Left kidney (tissue), 8 donors: ENCODE measurements at places on chromosomes 4 and X. TPM values are rescaled to one million over a fixed set of nuclear protein-coding genes. Genes with fewer than 3 reads are reported as not detected.

- DNase-seq, result no peak
Observed at GRCh38 chr4:38949411-38950051, 81.9 kb downstream of the FAM114A1 start.

DNA sequence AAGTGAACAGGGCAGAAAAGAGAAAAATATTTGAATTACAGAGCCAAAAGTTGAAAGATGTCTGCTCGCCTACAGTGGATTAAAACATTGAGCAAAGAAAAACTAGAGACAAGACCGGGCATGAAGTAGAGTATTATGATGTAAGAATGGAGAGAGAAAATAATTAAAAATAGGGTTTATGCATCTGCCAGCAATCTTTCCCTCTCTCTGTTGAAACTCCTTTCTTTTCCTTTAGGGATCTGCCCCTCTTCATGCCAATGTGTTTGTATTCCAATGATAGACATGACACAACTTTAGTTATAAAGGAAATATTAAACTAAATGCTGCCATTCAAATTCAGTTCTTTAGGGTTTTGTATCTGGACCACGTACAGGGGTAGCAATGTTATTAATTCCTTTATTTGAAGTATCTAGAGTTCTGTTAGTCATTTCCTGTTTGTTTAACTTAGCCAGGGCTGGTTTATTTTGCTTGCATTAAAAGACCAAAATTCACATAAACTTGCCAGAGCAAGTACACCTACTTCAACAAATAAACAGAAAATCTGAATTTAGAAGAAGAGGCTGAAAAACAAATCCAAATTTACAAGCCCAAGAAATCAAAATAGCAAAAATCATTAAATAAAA lies 202.6 kb downstream of the SPOCK3 start:
- DNase-seq, result no peak

GRCh38 chr4:29009908-29010307 lies 1710.3 kb upstream of the PCDH7 start:
- DNase-seq, result no peak

DNA sequence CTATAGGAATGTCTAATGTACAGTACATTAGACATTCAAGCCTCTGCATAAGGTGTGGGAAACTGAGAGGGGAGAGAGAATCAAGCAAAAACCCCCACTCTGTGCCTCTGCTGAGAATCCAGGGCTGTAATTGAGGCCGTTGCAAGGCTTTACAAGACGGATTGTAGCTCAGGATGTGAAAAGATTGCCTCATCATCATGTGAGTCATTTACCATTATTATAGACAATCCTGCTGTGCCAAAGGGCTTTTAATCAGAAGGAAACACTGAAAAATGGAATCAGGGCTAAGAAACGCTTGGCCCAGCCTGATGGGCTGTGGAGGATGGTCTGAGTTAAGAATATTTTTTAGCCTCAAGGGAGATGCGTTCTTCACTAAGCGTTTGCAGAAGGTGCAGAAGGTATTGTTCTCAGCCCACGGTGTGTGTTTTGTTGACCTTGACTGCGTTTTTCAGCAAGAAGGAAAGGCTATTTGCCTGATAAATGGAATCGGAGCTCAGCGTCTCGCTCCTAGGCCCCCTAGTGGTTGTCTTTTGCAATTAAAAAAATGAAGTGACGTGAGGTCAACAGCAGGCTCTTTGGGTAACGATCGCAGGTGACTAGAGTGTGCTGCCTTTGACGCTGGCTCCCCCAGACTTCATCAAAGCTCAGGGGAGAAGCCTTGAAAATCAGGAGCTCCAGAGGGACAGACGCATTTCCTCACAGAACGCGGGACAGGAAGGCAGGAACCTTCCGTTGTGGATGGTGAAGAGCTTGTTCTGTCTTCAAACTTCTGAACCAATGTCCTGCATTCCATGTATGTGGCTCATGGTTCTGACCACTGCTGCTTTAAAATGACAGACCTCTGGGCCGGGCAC lies 18.1 kb upstream of the CHRNA9 start:
- DNase-seq, result peak; percentile 75

DNA sequence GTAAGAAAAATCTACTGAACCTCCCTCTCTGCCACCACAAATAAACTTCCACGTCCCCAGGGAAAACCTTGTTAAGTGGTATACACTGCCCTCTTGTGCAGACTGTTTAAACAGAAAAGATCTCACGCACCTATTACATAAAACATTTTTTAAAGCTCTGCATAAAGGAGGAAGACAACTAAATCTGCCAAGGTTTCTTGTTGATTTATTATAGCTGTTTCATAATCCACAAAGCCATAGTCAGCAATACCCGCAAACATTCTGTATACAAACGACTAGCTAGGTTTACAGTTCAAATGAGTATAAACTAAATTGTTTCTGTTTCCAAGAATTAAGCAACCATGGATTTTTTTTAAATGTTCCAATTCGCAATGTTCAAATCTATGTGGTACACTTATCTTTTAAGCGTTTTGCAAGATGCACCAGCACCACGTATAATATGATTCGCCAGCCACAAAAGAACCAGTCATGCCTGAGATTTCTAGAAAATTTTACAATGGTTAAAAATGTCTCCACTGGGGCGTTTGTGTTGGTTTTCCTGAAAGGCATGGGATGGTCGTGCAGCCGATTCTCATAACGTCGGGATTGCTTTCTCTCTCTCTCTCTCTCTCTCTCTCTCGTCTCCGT lies 164.6 kb downstream of the PRKX start:
- DNase-seq, result peak; percentile 44

DNA sequence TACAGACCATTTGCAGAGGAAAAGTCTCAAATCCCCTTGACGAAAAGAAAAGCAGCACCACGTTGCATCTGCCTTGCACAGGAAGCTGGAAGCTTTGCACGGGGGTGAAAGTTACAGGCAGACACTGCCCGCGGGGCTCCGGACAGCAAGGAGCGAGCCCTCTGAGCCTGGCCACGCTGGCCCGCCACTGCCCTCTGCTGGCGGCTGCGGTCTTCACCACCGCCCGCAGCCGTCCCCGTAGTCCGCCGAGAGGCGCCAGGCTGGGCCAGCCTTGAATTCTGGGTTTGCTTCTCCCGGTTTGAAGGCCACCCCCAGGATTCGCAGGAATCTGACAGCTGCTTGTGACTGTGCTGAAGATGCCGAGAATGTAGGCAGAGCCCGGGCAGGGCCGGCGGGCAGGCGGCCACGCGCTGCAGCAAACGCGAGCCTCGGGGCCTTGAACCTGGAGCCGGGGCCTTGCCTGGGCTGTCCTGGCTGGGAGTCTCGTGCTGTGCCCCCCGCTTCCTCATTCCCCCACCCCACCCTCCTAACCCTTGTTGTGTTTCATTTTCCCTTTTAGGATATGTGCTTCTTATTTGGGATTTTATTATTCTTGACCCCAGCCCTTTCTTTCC lies 49.2 kb downstream of the ENPP6 start:
- DNase-seq, result peak; percentile 57

GRCh38 chr4:722169-722725 lies 16.6 kb downstream of the PCGF3 start:
- DNase-seq, result no peak

DNA sequence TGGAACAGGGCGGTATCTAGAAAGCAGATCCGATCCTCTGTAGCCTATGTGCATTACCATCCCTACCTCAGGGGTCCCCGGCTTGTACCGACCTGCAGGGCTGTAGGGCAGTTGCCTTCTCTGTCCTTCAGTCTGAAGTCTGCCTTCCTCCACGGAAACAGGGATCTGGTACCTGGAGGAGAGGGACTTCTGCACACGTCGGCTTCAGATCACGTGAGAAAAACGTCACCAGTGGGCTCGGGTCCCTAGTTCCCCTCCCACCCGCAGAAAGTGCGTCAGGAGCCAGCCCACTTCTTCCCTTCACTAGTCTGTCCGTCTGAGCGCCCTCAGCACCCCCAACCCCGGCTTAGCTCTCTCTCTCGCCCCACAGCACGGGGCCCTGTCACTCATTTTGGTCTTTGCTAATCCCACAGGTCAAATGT lies at the start of gene TCEAL5:
TCEAL5 (minus strand) TSS at position 170 of the 422 bp plus-strand sequence. CDS start 2,187 bp downstream, outside the sequence.
- DNase-seq, result peak; percentile 61

- DNase-seq, result no peak
Observed at GRCh38 chrX:17433965-17434364, 59.0 kb downstream of the NHS start.

DNA sequence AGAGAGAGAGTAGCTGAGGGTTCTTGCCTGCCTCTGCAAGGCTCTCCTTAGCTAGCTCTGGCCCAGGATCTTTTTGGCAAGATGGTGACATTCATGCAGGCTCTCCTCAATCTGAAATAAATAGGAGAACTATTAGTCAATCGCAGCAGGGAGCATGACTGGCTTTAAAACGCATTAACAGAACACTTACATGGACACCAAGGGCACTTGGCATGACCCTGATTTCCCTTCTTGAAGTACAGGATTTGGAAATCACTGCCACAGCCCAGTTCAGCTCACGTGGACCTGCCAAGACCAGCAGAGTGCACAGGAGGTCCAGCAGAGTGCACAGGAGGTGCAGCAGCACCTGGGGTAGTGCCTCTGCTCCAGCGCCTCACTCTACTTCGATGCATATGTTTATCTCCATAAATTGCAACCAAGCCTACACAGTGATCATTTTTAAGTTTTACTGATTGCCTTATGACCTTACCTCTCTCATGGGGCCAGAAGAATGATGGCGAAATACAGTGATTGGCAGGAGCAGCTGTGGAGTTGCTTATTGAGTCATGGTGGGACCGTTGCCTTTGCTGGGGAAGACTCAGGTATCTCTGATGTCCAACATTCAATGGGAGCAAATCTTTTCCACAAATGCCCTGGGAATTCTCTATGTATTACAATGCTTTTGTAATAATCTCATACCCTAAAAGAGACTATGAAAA lies 122.4 kb downstream of the SYNPO2 start:
- no peak for DNase-seq

GRCh38 chrX:16633754-16634153 lies 16.2 kb upstream of the S100G start:
- DNase-seq, result no peak

MMRN1 gene
- polyA plus RNA-seq, result 2.1 TPM

GAGE12J gene
- not detected for polyA plus RNA-seq

ZDHHC15 gene
- 9.1 TPM for polyA plus RNA-seq

PAGE4 gene
- polyA plus RNA-seq, result 0.30 TPM

SPATA4 gene
- 1.4 TPM for polyA plus RNA-seq

MAGEA8 gene
- polyA plus RNA-seq, result 0.43 TPM

BLOC1S4 gene
- 11.5 TPM for polyA plus RNA-seq

C4orf54 gene
- polyA plus RNA-seq, result 1.1 TPM
